ENCODE measurements at places on chromosomes 16 and 17.

DNA sequence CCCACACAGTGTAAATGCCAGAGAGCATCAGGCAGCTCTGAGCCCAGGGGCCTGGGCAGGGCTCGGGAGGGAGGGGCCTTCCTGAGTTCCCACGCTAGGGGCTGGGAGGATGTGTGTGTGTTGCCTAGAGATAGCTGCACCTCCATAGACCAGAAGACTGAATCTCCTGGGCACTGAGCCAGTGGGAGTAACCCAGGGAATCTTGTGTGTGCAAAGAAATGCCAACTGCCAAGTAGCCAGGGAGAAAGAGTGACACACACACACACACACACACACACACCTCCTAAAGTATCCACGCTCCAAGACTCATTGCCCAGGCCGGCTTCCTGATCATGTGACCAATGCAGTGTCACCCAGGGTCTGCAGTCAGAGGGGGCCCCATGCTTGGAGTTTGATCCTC, 166.2 kb upstream of the RPL38 start:
- no peak for DNase-seq

GRCh38 chr17:48992444-48992843, 4.7 kb upstream of the IGF2BP1 start:
- DNase-seq = no peak

DNA sequence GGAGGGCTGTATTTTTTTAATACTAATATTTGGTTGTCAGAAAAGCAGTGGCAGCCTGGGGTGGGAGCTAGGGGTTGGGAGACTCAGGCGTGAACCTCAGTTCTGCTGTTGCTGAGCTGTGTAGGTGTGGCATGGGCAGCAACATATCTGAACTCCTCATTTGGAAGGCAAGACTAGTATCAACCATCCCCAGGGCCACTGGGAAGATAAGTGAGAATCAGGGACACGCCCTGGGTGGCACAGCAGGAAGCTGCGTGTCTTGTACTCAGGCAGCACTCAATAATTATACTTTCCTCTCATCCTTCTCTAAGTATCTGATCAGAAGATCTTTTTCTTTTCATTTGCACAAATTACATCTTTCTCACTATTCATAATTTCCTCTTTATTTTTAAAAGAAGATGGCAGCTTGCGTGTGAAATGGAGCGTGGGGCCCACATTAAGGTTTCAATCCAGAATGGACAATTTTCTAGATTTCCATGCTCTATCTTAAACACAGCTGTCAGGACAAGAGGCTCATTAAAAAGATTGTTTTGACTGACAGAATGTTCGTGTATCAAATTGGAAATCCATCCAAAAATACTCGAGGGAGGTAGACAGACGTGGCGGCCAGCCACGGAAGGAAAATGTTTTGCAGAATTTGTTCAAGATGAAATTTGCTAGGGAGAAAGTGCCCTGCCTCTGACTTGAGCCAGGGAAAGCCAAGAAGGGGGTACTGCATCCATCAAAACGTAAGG, 121.1 kb downstream of the CPPED1 start:
- DNase-seq = no peak

- no peak for DNase-seq
Measured at GRCh38 chr16:50515218-50515617, 33.0 kb upstream of the NKD1 start.

DNA sequence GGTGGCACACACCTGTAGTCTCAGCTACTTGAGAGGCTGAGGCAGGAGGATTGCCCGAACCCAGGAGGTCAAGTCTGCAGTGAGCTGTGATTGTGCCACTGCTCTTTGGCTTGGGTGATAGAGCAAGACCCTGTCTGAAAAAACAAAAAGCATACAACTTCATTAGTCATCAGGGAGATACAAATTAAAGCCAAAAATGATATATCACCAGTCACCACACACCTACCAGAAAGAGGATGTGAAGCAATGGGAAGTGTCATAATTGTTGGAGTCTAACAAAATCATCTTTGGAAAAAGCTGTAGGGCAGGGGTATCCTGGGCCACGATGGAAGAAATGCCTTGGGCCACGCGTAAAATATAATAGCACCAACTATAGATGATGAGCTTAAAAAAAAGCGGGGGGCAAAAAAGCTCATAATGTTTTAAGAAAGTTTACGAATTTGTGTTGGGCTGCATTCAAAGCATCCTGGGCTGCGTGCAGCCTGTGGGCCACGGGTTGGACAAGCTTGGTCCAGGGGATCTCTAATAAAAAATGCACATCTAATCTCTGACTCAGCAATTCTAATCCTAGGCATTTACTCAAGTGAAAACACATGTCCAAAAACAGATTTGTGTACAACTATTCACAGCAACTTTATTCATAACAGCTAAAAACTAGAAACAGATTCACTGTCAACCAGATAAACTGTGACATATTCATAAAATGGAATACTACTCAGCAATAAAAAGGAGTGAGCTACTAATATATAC, 65.9 kb downstream of the HIC1 start:
- no peak for DNase-seq
